ENCODE measurements at places on chromosomes 12 and 14.

DNA sequence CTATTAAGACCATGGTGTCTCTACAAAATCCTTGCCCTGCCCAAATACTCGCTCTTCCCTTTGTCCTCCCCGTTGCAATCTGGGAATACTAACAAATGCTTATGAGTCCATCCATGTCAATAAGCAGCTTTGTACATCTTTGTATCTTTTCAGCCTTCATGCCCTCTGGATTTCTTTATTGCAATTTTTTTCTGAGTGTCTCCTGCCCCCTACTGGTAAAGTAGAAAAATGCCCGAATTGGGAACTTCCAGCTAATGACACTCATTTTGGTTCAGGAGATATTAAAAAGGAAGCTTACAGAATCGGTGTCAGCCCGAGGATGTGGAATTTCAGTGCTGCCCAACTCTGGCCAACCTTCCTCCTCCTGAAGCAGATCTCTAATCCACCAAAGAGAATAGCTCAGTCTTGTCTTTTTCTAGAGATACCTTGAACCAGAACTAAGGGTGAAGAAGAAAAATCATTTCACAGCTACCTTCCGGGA, 46.0 kb downstream of the SH2B3 start:
- peak; percentile 10 for DNase-seq

GRCh38 chr12:104827587-104827986, 130.5 kb downstream of the SLC41A2 start:
- DNase-seq: no peak

GRCh38 chr14:22658946-22659345, 14.8 kb upstream of the OR6J1 start:
- no peak for DNase-seq

GRCh38 chr12:7354529-7354928, 50.7 kb downstream of the ACSM4 start:
- DNase-seq: no peak

DNA sequence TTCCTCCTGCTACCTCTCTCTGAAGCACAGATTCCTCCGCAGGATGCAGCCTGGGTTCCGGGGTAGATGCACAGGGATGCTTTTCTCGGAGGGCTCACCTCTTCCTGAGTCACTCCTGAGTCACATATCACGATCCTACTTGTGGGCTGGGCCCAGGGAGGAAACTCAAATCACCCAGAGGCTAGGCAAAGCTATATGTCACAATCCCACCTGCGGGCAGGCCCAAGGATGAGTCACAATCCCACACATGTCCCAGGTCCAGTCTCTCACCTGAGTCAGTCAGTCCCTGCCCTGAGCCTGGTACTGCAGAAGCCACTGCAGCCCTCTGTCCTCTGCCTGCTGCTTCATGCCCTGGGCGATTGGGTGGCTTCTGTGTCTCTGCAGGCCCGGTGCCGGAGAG, 149.0 kb upstream of the GSC start:
- DNase-seq: no peak

DNA sequence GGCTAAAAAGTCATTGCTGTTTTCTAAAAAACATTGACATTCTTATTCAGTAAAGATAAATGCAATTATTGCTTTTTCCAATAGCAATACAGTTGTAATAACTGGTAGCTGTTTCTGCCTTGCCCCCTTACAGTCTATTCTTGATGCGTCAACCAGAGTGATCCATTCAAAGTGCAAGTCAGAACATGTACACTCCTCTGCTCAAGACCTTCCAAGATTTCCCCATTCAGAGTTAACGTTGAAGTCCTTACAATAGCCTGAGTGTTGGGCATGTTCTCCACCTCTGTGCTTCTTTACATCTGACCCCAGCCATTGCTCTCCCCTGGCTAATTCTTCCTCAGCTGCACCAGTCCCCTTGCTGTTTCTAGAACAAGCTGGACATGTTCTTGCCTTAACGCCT, 24.3 kb downstream of the VRK1 start:
- DNase-seq: no peak

- no peak for DNase-seq
Measured at GRCh38 chr12:54522243-54522642, 24.7 kb downstream of the NCKAP1L start.

GRCh38 chr12:58977476-58977875, 57.2 kb upstream of the LRIG3 start:
- DNase-seq: no peak

- DNase-seq: no peak
Measured at GRCh38 chr12:84542289-84542688, 370.3 kb downstream of the SLC6A15 start.

DNA sequence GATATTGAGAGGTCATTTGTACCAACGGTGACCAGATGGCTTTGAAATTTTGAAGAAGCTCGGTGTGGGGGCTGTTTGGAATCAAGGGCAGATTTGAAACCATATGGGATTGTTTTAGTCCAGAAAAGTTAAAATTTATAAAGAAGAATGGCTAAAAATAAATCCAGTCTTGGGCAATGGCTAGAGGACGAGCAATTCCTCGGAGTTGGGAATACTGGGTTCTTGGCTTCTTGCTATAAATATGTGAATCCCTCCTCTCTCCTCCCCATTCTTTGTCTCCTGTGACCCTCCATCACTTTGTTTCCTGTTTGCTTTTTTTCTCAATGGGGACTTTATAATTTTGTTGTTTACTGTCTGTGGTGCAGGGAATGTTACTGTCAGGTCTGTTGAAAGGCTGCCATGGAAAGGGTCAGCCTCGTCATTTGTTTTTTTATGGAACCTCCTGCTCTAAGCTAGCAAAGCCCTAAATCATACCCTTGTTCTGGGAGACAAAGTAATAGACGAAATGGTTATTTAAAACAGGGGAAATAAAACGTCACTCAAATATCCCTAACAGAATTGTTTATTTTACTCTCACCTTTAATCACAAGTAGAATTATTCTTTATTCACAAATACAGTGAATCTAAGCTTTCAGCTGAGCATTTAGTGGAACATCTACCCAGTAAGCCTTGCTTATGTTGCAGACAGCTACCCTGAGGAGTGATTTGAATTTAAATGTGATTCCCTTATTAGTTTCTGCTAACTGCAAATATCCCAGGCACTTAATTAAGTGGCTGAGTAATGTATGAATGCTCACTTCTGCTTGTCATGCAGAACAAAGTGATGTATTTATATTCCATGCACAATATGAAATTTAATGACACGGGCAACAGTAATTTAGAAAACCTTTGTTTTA, 273.1 kb upstream of the NOVA1 start:
- no peak for DNase-seq

DNA sequence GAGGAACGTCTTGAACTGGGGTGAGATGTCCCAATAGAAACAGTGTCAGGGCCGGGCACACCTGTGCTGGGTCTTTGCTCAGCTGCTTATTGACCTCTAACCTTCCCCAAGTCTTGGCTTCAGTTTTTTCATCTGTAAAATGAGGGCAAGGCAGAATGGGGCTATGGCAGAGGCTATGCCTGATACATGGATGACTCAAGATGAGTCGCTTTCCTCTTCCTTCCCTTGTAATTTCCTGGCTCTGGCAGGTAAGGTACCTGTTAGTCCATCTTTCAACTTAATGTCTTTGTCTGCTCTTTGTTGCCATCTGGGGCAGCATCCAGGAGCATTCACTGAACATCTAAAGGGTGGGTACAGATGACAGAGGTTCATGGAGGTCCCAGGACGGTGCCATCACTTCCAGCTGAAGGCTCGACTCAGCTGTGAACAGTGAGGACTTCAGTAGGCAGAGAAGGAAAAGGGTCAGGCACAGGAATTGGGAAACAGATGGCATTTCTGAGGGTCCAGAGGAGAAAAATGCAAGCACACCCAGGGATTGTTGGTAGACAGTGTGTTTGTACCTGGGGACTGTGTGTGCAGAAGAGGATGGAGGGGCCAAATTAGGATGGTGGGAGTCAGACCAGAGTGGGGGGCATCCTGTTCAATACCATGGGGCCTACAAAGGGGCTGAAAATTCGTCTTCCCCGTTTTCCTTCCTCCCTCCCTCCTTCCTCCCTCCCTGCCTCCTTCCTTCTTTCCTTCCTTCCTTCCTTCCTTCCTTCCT, 268.3 kb downstream of the VRK1 start:
- DNase-seq: no peak

DNA sequence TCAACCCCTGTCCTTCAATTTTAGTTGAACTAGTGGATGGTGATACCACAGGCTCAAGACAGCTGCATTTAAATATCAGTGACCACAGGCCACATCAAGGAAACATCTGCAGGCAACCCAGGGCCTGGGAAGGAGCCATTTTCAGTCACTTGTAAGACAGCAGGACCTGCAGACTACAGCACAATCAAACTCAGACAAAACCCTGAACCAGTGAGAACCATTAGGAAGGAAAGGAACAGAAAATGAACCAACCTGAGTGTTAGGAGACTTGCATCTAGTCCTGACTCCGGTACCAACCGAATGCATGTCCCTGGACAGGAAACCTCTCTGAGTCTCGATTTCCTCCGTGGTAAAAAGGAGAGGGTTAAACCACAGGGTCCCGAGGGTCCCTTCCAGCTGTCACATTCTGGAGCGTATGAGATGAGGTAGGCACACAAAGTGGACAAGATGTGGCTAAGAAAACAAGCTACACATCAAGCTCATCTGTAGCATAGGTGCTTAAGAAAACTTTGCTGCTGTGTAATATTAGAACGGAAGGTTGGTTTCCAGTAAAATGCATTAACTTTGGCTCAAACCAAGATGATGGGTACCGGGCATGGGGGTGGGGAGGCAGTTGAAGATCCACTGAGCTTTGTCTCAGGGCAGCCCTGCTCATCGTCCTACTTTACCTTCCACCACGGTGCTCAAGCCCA, 1.6 kb upstream of the CDKN1B start:
- no peak for DNase-seq

DNA sequence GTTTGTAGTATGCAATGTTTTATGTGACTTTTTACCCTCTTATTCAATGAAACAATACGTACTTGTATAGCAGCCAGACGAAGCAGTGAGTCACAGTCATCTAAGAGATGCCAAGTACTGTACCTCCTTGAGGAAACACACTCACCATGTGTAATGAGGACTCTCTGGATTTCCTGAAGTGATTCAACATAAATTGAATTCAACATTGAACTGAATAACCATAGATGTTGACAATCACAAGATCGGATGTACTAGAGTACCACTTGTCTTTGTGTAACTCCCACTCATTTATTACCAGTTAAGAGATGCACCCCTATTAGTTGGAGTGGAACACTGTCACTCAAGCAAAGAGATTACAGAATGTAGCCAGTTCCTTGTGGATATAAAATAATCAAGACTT, 175.2 kb upstream of the HMGA2 start:
- DNase-seq: no peak

DNA sequence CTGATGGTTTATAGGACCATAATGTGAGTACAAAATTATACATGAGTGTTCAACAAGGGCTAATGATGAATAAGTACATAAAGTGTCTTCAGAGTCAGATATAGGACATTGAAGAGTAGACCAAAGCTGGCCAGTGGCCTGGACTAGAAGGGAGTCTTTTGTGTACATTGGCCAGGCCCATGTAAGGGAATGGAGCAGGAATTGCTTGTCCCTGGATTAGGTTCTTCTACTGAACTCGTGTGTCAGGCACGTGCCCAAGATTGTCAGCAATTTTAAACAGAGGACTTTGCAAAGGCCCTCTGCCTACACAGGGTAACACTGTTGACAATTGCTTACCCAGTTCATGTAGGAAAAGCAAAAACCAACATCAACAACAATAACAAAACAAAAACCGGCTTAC, 196.0 kb upstream of the SEL1L start:
- DNase-seq: no peak

GRCh38 chr14:39406560-39406959, 25.7 kb downstream of the FBXO33 start:
- DNase-seq: no peak

- DNase-seq: no peak
Measured at GRCh38 chr14:99757331-99758070, 35.7 kb upstream of the EML1 start.

DNA sequence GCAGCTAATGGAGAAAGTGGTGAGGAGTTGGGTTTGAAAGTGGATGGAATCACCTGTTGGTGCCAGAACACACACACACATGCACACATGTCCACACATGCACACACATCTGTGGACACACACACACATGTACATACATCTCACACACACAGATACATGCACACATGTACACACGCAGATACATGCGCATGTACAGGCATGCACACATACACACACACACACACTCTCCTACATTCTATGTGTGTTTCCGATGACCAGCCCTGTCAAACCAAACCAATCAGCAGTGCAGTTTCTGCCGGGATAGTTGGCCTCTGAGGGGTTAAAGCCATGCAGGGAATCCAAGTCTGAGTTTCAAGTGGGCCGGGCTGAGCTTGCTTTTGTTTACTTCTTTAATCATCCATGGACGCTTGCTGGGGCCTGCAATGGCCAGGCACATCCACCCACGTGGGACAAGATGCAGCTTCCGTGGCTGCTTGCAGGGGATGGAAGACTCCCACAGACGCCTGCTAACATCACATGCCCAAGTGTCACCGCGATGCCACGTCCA, 52.5 kb downstream of the GALNT9 start:
- DNase-seq: no peak

- no peak for DNase-seq
Measured at GRCh38 chr14:98949051-98949450, 322.9 kb downstream of the BCL11B start.

- DNase-seq: no peak
Measured at GRCh38 chr12:85036733-85037132, 582 bp downstream of the LRRIQ1 start.

DNA sequence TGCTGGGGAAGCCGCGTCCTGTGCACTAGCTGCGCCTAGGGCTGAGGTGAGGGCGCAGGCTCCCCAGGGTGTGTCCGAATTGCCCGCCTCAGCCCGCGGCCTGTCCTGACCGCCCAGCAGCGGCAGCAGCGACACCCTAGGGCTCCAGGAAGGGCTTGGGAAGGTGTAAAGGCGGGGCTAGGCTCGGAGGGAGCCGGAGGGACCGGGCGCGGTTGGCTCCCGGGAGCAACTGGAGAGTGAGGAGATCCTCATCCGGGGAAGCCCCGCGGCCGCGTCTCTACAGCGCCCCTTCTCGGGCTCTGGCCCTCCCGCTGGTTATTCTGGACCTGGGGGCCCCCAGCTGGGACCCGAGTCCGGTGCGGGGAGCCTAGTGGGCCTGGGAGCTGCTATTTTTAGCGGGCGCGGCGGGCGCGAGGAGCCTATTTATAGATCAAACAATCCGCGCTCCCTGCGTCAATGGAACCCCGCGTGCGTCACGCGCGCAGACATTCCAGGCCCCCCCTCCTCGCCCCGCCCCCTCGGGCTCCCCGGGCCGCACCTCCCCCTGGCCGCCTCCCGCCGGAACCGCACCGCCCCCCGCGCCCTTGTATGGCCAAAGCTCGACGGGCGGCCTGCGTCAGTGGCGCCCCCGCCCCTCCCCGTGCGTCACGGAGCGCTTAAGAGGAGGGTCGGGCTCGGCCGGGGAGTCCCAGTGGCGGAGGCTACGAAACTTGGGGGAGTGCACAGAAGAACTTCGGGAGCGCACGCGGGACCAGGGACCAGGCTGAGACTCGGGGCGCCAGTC, at the start of gene NR4A1:
TSS of gene NR4A1 (plus strand) at position 685 of the 784 bp plus-strand sequence. CDS start 2,887 bp downstream, outside the sequence.
- peak; percentile 97 for DNase-seq

DNA sequence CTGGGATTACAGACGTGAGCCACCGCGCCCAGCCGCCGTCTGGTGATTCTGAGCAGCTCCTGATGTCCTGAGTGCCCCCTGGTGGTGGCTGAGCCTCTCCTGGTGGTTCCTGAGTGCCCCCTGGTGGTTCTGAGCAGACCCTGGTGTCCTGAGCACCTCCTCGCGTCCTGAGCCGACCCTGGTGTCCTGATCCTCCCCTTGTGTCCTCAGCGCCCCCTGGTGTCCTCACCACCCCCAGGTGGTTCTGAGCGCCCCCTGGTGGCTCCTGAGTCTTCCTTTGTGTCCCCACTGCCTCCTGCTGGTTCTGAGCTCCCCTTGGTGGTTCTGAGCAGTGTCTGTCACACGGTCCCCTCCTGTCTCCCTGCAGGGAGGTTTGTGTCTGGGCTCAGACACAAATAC, 1304.9 kb downstream of the TMEM121 start:
- DNase-seq: peak; percentile 49
